ENCODE measurements at places on chromosomes 1 and 21.

DNA sequence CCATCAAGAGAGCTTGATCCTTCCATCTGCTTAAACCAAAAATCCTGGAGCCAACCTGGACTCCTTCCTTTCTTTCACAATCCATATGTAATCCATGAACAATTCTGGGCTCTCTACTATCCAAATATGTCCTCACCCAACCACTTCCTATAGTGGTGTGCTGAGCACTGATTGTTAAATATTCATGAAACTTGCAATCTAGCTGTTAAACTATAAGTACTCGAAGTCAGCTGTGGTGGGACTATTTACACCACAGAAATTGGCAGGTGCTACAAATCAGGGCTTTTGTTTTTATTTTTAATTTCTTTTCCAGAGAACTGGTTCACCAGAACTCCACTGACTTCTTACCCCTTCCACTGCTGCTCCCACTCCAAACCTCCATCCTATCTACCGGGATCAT is 57.2 kb upstream of the KCND3 start:
- no peak for DNase-seq

DNA sequence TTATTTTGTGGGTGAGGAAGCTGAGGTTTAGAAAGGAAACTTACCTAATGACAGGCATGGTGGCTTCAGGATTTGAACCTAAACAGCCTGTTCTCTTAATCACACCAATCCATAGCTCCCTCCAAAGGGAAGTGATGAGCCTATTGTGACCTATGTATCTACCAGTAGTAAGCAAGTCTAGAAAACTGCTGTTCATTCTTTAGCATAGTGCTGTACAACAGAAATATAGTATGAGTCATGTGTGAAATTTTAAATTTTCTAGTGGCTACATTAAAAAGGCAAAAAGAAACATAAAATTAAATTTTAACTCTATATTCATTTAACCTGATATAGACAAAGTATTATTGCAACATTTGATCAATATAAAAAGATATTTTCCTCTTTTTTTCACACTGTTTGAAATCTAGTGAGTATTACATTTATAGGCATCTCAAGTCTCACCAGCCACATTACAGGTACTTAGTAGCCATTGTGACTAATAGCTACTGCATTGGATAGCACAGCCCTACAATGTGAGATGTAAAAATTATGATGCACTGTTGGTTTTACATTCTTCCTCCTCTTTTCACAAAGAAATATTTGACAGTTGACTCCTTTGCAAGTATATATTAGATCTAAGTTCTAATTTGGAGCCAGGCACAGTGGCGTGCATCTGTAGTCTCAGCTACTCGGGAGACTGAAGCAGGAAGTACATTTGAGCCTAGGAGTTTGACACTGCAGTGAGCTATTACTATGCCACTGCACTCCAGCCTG is 16.6 kb downstream of the IPO9 start:
- DNase-seq = no peak

DNA sequence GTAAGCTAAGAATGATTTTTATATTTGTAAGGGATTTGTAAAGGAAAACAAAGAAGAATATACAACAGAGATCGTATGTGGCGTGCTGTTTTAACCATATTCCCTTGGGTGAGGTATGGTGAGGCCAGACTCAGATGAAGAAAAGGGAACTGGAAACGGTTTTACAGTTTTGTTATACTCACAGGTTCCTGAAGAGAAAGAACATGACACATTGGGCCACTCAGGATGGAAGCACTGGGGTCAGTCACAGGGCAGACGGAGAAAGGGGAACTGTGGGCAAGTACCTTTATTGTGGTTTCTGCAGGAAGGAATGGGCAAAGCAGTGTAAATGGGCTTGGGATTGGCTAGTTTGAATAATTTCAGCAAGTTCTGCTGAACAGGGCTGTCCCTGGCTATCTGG is 177.4 kb downstream of the LBR start:
- DNase-seq = no peak

- no peak for DNase-seq
Observed at GRCh38 chr1:185965870-185966269, 231.7 kb downstream of the HMCN1 start.

DNA sequence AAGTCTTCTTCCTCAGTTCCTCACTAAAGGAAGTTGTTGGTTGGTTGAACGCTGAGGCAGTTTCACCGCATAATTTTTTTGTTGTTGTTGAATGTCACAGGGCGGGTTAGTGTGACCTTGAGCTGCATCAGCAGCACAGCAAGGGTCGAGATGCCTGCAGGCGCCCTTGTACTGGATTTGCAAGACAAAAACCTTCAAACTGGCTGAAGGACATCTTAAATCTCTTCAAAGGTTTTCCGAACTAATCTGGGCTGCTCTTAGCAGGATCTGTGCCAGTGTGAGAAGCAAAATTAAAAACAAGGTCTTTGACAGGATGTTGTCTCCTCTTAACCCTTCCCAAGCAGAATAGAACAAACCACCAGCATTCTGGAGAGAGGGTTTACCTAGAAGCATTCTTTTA is 59.4 kb downstream of the NRIP1 start:
- DNase-seq = no peak

DNA sequence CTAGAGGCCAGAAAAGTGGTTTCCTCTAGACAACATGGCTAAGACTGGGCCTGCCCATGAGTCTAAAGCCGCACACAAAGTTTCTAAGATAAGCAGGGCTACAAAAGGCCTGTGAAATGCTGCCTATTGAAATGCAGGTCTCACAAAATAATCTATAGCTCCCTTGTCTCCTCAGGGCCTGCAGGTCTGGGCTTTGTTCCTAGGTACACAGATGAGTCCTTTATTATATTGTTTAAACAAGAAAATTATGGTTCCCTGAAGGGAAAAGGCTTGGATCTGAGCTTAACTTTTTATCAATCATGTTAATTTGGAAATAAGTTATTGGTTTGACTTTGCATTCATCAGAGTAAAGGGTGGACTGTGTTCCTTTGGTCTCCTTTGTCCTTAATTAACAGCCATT is 413.4 kb upstream of the BEND5 start:
- no peak for DNase-seq

GRCh38 chr1:214208460-214208859 is 72.5 kb upstream of the SMYD2 start:
- no peak for DNase-seq

All from osteocyte (in vitro differentiated cells).